ENCODE measurements at places on chromosomes 12 and 14.

GRCh38 chr12:49293056-49293956 is 1.6 kb upstream of the PRPH start:
- no peak for DNase-seq

GRCh38 chr12:67411562-67411961 is 142.4 kb downstream of the CAND1 start:
- no peak for DNase-seq

GRCh38 chr14:95310635-95311380 is 8.9 kb downstream of the CLMN start:
- DNase-seq: no peak

- DNase-seq: peak; percentile 21
Observed at GRCh38 chr12:89731089-89731488, 22.5 kb upstream of the ATP2B1 start.

- DNase-seq: peak; percentile 52
Observed at GRCh38 chr12:117189725-117190209, 503 bp downstream of the FBXO21 start.

DNA sequence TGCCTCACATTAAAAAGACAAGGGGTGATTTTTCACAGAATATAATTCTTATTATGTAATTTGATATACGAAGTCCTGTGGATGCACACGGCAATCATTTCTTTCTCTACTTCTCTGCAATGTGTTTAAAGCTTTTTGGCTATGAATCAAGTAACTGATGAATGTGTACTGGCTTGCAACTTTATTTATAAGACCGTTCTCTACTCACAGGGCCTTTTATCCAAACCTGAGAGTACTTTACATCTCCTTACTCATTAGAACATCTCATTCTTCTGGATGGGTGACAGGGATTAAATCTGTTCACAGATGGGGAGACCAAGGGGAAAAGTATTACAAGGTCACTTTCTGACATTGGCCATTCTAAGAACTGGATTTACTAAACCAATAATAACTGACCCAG is 215.8 kb upstream of the DIO2 start:
- DNase-seq: peak; percentile 2

GRCh38 chr14:53855127-53855526 is 101.5 kb downstream of the BMP4 start:
- DNase-seq: no peak

GRCh38 chr14:42965512-42965911 is 1358.8 kb downstream of the LRFN5 start:
- no peak for DNase-seq

All from mesenchymal stem cell (in vitro differentiated cells and primary cell).